ENCODE measurements at places on chromosomes 6 and 20.

- ATAC-seq = no peak
Observed at GRCh38 chr6:13511913-13512717, 24.7 kb upstream of the GFOD1 start.

DNA sequence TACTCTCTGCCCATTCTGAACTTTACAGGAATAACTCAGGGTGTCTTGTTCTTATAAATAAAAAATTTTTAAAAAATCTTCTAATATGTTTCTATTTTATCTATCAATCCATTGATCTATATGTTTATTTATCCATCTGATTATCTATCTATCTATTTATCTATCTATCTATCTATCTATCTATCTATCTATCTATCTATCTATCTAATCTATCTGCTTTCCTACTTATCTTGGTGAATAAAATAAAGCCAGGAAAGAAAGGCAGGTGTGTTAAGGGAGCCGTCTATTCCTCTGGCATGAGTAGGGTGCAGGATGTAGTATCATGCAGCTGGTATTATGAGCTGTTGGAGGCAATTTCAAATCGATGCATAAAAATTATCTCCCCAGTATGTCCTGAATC, 153.0 kb downstream of the FOXA2 start:
- no peak for ATAC-seq

DNA sequence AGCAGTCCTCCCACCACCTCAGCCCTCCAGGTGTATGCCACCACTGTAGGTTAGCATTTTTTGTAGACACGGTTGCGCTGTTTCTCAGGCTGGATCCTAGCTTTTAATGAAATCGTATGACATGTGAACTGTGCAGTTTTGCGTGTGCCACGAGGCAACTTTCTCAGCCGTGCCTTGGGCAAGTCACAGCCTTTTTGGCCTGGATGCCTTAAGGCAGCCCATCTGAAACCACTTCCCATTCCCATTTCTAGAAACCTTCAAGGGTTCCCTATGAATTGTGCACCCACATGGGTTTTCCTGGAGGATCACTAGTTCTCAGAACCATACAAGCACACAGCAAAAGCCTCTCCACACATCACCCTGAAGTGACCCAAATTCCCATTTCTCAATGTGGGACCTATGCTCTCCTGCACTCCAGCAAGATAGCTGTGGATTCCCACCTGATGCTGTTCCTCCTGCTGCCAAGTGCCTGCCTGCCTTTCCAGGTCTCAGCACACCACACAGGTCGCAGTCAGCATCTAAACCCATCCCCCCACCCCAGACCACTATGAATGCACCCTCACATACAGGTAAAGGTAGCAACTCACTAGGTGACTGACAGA, 28.9 kb downstream of the SNX5 start:
- peak; percentile 15 for ATAC-seq

GRCh38 chr20:23826541-23827021, at the start of gene CST2:
Gene CST2, minus strand, starts transcription at chr20:23826729. Its CDS starts 69 bp downstream, at chr20:23826660.
- ATAC-seq = no peak

DNA sequence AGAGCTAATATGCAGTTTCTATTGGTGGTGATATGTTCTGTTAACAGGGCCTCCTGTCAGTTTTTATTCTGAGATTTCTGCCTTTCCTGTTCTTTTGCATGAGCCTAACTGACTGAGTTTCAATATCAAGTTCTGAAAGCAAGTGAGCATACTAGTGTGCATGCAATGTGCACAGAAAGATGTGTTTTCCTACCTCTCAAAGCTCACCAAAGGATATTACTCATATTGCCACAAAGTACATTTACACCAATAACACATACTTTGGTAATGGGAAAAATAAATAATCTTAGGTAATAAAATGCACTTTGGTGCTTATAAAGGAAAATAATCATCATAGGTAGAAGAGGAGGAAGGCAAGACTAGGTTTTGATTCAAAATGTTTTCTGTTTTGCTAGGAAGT, 195.0 kb downstream of the KHDC1L start:
- no peak for ATAC-seq

DNA sequence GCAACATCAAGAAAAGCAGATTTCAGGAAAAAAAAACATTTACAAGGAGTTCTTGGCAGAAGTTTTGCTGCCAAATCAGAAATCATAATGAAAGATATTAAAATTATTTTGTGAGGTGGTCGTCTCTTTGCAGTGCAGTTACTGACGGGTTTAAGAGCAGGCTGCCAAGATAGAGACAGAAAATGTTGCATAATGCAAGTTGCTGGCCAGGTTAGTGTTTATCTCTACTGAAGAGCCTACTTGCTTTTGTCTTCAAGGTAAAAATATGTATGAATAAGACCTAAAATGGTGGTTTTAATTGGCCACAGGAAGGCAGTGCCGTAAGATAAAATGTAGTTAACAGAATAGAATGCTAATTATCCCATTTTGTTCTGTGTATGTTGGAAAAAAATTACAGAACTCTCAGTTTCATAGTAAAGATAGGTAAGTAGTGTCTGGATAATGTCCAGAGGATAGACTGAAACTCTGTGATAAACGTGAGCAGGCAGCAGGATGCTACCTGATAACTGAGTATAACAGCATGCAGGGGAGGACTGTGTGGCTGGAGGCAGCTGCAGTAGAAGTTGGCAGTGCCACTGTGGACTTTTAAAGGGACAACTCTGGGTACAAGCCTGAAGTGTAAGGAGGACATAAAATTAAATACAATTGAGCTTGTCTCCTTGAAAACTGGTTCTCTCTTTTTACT, 13.9 kb downstream of the FOXO3 start:
- ATAC-seq = no peak

- peak; percentile 27 for ATAC-seq
Observed at GRCh38 chr6:27694547-27694874, 217.7 kb downstream of the OR2B2 start.

DNA sequence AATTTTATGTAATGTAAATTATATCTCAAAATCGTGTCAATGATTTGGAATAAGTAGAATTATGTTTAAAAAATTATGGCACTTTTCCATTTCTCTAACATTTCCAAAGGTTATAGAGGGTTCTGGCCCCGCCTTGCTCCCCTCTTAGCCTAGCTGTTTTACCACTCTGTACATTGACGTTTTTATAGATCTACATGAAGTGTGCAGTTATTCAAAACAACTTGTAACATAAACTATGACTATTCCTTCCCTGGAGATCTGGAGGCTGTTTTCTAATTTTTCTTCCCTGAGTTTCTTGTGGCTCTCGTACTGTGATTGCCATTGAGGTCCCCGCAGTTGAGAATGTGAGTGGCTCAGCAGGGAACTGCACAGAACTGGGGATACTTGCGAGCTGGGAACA, 48.4 kb downstream of the IYD start:
- ATAC-seq = no peak

GRCh38 chr20:1817577-1818211, 77.5 kb upstream of the SIRPA start:
- no peak for ATAC-seq

GRCh38 chr20:36658300-36658699, 12.3 kb upstream of the SLA2 start:
- no peak for ATAC-seq

GRCh38 chr6:117481278-117481925, 1.1 kb upstream of the DCBLD1 start:
- no peak for ATAC-seq

GRCh38 chr6:17258749-17259148, 22.4 kb upstream of the RBM24 start:
- no peak for ATAC-seq

GRCh38 chr6:35302604-35303241, 5.1 kb downstream of the DEF6 start:
- peak; percentile 79 for ATAC-seq

DNA sequence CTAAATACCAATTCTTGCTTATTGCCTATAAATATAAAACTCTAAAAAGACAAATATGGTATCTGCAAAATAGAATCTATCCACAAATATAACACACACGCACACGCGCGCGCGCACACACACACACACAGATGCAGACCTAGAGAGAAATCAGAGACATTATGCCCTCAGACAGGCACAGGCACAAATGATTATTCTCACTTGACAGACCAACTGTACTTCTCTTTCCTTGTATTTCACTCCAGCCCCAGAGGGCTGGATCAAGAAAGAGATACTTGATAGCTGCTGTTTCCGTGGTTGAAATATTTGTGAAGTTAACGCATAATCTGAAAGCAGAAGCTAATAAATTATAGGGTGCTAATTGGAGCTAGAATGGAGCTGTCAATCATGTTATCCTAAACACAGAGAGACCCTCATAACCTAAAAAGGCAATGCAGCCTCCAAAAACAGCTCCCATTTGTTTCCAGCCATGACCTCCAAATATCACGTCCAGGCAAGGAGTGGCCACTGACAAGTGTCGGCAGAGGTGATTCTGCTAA, 11.5 kb downstream of the VGLL2 start:
- no peak for ATAC-seq

GRCh38 chr6:7939184-7939863, 28.7 kb upstream of the TXNDC5 start:
- peak; percentile 23 for ATAC-seq

GRCh38 chr20:33027769-33028751, 3.4 kb upstream of the BPIFB6 start:
- ATAC-seq = no peak

- ATAC-seq = no peak
Observed at GRCh38 chr6:147227770-147228320, 23.6 kb downstream of the STXBP5 start.

DNA sequence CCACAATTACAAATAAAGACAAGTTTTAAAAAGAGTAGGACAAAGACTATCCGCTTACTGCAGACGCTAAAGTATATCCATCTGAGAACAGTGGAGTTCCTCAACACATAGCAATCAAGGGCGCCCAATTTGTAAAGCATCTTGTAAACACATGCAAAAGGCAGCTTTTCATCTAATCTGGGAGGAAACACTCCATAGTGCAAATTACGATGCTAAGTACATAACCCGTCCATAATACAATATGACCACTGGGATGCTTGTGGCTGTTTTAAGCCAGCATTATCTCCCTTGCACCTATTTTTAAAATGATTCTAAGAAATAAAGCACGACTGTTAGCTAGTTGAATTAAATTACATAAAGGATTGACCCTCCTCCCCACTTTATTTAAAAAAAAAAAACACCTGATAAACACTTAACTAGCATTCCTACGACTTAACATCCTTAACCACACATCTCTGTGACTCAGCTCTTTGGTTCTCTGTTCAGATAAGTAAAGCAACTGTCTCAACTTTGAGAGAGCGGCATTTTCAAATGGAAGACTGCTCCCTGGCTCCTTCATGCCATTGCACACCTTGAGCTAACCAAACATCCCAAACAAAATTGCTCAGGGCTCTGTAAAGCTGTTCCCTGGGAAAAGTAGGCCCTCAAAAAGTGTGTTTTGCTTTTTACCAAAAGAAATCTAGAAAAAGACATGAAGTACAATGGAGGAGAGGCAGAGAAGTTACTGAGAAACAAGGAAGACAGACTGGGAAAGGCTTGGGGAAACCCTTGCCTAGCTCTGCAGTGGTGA, 14.2 kb downstream of the SLC22A23 start:
- ATAC-seq = no peak

- no peak for ATAC-seq
Observed at GRCh38 chr6:43092635-43093034, 16.5 kb downstream of the PTK7 start.

DNA sequence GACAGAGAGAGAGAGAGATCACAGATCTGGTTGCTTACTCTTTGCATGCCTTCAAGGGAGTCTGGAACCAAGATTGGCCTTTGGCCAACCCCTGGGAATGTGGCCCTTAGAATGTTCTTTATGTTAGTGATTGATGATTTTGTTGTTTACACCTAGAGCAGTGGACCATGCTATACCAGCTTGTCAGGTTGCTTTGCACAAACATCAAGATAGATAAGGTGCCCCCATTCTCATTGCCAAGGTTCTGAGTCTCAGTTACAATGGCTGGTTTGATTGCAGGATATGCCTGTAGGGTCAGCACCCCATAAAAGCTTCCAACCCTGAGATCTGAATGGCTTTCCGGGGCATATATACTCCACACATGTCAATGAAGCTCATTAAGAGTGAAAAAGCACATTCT, 53.5 kb upstream of the SLC2A12 start:
- ATAC-seq = no peak

DNA sequence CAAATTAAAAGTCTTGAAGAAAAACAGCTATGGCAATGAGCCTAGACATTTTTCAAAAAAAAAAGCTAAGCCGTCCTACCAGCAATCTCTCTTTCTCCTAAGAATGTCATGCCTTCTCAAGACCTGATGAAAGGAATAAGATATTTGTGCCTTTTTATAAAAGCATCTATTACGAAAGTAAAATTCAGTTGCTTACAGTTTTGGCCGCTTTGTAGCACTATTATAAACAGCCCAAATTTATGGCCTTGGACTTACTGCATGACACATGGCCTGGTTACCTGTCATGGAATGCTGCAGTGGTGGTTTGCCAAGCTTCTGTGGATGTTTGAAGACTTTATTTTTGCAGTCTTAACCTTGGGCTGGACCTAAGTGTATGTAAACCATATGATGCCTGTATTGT, 22.2 kb upstream of the VAPB start:
- no peak for ATAC-seq

DNA sequence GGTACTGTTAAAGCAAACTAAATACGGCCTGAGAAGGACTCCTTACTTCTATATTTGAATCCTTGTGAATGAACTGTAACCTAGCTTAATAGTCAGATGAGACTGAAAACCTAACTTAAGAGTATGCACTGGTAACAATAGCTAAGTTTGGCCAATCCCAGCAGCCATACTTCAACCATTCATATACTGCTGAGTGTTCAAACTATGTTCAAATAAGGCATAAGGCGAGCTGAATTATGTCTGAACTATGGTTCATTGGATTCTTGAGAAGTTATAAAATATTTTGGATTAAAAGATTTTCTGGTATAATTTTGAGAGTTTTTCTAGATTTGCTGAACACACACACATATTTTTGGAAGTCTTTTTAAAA, 2.2 kb downstream of the SMPDL3A start:
- ATAC-seq = no peak

DNA sequence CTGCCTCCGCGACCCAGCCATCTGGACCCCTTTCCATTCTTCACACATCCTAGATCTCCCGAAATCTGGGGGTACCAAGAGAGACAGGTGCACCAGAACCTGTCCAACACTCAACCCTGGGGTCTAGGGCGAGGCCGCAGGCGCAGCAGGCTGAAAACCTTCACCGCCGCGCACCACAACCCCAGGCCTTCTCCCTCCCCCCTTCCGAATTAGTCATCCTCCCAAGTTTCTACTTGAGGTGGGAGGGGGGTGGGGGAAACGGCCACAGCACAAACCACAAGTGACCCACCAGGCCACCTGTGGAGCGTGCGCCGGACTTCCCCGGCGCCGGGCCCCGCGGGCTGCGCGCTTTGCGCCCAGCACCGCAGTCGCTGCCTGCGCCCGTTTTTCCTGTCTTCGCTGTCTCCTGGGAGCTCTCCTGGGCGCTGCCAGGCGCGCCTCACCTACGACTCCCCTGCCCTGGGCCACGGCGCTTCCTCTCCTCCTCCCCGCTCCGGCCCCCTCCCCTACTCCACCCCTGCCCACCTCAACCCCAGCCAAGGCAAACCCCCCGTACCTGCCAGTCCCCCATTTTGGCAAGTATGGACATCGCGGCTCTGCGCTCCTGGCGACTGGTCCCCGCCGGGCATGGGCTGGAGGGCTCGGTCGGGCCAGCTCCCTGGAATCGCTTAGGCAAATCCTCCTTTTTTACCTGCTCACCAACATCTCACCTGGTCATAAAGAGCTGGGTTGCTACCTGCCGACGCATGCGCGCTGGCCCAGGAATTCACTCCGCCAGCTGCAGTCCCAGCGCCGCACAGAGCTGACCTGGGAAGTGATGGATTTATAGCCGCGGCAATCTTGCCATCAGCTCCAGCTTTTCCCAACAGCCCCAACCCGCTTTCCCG, 4.2 kb upstream of the TFAP2A start:
- ATAC-seq = no peak

GRCh38 chr6:21067521-21067920, 526.0 kb upstream of the SOX4 start:
- no peak for ATAC-seq

GRCh38 chr6:119890470-119890869, 540.9 kb upstream of the MAN1A1 start:
- peak; percentile 39 for ATAC-seq

Measured in activated T-helper 17 cell treated with anti-CD3 and anti-CD28 coated beads, Interleukin-2, amount 50 U/mL, for 72 hours (primary cell).